ENCODE measurements at places on chromosomes 2 and 18. TPM values are rescaled to one million over a fixed set of nuclear protein-coding genes. Genes with fewer than 3 reads are reported as not detected.

ALPI gene
- polyA plus RNA-seq = 0.34 TPM

LOXHD1 gene
- 0.09 TPM for polyA plus RNA-seq

REG1B gene
- polyA plus RNA-seq = 0.68 TPM

CAPN14 gene
- 0.62 TPM for polyA plus RNA-seq

PHOSPHO2 gene
- 3.9 TPM for polyA plus RNA-seq

RAPH1 gene
- polyA plus RNA-seq = 4.4 TPM

CRYGD gene
- 0.27 TPM for polyA plus RNA-seq

FBXO48 gene
- polyA plus RNA-seq = 1.4 TPM

MALL gene
- polyA plus RNA-seq = 7.7 TPM

PCARE gene
- 0.02 TPM for polyA plus RNA-seq

Measured in thymus (tissue), 14 donors.